Dermis microvascular lymphatic vessel endothelial cell (primary cell): ENCODE measurements at places on chromosomes 4 and X.

- DNase-seq, result no peak
Observed at GRCh38 chrX:12390301-12390700, 252.0 kb downstream of the FRMPD4 start.

- no peak for DNase-seq
Observed at GRCh38 chrX:107934262-107934661, 47.9 kb downstream of the TEX13B start.

GRCh38 chr4:2946812-2947600, 16.2 kb downstream of the NOP14 start:
- no peak for DNase-seq

- DNase-seq, result no peak
Observed at GRCh38 chr4:85498068-85498733, 23.3 kb downstream of the ARHGAP24 start.

DNA sequence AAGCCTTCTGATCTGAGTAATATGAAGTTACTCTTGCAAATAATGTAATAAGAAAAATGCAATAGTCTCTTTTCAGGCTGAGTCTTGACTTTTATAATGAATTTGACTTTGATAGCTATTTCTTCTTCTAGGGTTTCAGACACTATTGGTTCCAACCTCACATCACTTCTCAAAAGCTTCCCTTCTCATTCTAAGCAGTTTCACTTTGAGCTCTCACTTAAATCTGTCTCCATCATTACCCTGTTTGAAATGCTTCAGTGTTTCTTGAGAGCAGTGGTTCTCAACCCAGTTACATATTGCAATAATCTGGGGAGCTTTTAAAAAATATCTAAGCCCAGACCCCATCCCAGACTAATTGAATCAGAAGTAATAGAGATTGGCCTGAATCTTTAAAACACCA, 40.5 kb upstream of the BMP2K start:
- no peak for DNase-seq

- DNase-seq, result no peak
Observed at GRCh38 chr4:89146196-89146595, 34.9 kb downstream of the TIGD2 start.
